ENCODE measurements at places on chromosomes 5 and 9.

DNA sequence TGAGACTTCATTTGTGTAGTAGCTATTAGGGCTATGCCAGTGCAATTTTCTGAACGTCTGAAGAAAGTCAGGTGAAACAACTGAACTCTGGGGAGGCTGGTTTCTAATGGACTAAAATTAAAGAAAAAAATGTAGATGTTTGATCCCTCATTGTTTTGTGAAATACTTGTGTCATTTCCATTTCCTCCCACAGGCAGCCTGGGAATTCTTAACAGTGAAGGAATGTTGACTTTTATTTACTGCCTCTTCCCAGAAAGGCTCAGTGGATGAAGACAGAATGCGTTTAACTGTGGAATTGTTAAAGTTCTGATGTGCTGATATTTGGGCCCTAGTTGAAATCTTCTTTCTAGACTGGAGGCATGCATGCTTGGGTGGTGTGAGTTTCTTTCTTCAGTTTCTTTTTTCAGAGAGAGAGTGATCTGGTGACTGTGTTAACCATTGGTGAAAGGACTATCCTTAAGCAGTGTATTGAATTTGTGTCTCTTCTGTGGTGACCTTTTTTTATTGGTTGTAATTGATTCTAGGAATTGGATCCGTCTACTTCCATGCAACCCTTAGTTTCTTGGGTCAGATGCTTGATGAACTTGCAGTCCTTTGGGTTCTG, 15.5 kb downstream of the ACER2 start:
- DNase-seq: no peak

DNA sequence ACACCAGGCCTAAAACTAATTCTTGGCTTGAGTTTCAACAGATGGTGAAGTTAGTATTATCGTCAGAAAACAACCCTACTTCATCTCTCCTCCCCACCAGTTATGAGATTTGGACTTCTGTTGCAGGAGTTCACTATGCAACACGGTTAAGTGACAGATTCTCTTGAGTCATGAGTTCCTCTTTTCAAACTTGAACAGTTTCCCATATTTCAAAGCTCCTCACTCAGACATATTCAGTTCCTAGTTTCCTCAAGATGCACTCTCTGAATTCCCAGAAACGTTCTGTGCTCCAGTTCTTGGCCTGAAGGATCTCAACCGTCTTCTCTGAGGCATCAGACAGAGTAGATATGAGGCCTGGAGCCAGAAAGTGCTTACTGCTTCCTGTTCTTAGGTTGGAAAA, 7.3 kb upstream of the PTGER4 start:
- no peak for DNase-seq

GRCh38 chr5:134171972-134172371, 4.8 kb downstream of the SKP1 start:
- no peak for DNase-seq

DNA sequence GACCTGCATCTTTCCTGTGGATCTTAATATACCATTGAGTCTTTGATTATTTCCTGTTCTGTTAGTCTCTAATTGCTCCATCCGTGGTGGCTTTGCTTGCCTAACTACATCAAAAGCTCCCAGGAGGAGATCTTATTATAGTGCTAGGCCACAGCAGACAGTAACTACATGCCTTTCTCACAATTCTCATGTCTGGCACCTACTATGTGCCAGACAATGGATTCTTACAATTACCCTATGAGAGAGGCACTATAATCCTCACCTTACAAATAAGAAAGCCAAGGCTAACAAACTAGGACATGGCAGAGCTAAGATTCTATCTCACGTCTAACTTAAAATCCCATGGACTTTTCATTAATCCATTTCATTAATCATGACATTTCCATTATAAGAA, 70.3 kb upstream of the TARS1 start:
- no peak for DNase-seq

GRCh38 chr5:62732677-62733121, 154.1 kb downstream of the LRRC70 start:
- no peak for DNase-seq

DNA sequence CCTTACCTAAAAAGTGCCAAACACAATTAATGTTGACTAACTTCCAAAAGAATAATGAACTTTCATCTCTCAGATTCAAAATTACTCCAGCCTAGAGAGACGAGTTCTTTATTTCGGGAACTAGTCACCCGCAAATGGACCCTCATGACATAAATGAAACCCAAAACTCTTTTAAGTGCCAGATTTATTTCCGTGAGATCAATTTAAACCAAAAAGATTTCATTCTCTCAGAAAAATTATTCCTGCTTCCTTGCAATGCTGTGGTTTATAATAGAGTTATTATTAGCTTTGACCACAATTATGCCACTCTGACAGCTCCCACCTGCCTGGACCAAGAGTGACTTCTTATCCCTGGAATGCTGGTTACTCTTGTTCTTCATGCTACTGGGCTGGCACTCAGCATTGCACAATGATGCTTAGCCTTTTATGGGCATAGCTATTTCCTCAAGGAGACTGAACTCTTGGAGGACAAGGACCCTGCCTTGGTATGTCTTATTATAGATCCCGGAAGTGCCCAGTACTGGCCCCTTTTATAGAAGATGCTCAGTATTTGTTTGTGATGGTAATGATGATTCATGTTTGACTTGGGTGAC, 183.5 kb downstream of the SNX18 start:
- DNase-seq: no peak

- no peak for DNase-seq
These were observed 131.7 kb downstream of the ADGRV1 start for GRCh38 chr5:90690307-90690706.

- no peak for DNase-seq
These were observed 212.4 kb downstream of the TMEM232 start for GRCh38 chr5:110514030-110514429.

GRCh38 chr5:26192486-26192885, 845.9 kb downstream of the CDH9 start:
- no peak for DNase-seq

- no peak for DNase-seq
These were observed 308.2 kb downstream of the ARL15 start for GRCh38 chr5:54001976-54002775.

DNA sequence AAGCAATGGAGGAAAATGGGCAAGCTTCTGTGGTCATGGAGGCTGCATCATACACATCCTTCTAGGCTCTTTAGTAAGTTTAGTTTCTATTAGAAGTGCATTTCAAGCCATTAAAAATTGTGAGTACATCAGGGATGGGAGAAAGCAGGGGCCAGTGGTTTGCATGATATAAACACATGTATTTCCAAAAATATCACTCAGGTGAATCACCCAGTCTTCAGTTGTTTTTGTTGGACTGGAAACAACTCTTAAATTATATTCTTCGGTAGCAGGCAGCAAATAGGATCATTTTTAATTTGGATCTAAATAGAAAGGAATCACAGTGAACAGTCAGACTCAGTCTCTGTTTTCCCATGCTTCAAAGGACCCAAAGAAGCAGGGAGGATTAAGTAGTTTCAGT, 657.9 kb downstream of the TLR4 start:
- no peak for DNase-seq

GRCh38 chr5:27308153-27308552, 269.8 kb upstream of the CDH9 start:
- DNase-seq: no peak

- no peak for DNase-seq
These were observed 111.6 kb downstream of the NREP start for GRCh38 chr5:111645303-111645838.

DNA sequence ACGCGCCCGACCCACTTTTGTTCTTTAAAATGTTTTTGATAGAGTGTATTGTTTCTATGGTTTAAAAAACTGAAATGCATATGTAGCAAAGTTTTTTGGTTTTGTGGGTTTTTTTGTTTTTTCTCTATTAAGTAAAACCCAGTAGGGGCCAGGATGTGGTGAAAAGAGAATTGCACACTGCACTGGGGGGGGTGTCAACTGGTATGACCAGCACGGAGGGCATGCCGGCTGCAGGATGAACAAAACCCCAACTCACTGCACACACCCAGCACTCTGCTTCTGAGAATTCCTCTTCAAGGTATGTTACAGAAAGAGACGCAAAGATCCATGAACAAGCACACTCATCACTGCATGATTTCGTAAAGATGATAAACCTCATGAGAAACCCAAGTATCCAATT, 75.0 kb downstream of the STK10 start:
- DNase-seq: no peak

DNA sequence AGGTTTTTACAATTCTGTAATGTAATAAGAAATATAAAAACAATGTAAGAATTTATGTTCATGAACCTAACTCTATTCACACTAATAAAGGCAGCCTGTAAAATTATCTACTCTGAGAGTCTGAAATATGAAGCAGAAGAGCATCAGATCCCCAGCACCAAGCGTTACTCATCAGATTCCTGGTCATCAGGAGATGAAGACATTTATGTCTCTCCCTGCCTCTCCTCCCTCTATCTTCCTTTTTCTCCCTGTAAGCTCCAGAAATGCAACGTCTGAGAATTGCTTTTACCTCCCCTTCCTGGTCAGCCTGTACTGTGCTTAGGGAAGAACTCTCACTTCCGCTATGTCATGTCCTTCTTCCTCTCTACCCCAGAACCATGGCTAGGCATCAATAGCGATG, 114.4 kb upstream of the SLIT3 start:
- no peak for DNase-seq

DNA sequence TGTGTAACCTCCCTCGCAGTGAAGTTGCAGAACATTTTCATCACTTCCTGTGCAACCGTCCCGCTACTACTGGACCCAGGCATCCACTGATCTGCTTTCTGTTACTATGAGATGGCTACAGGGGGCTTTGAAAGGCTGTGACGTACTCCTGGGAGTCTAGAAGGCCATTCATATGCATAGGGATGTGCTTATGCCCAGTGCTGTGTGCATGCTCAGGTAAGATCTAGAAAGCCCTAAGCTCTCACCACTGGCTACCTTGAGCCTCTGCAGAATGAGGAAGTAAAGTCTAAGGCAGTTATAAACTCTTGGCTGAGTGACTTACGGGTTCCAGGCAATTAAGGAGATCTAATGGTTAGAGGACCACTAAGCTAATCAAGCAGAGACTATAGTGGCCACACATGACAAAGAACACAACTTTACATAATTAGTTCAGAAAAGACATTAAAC, 11.8 kb downstream of the HNRNPAB start:
- DNase-seq: no peak

DNA sequence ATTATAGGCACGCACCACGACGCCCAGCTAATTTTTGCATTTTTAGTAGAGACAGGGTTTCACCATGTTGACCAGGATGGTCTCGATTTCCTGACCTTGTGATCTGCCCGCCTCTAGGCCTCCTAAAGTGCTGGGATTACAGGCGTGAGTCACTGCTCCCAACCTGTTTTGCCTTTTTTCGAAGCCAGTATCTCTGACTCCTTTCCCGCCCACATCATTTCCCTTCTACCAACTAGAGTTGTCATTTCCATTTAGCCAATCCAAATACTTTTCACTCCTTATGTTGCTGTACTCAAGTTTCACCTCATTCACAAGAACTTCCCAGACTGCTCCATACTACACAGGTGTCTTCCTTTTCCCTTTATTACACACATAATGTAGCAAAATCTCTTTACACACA, 502.6 kb upstream of the CDH6 start:
- no peak for DNase-seq

GRCh38 chr5:45793638-45794532, 97.7 kb upstream of the HCN1 start:
- DNase-seq: no peak

- no peak for DNase-seq
These were observed 36.4 kb upstream of the CCDC152 start for GRCh38 chr5:42720251-42720650.

- no peak for DNase-seq
These were observed 86.1 kb upstream of the NFIB start for GRCh38 chr9:14399756-14400657.

DNA sequence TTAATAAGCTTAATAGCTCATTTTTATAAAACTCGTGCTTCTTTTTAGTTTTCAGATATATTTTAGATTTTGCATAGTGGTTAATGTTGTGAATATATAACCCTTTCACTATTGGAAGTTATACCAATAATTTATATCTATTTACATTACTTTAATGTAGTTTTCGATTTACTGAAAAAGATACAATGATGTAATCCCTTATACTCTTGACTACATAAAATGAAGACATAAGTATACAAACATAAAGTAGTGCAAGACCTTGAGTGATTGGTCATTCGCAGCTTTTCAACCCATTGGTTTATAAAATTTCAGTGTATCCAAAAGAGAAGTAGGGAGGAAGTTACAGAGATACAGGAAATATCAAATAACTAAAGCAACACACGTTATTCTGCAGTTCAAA, 84.3 kb upstream of the GRHPR start:
- DNase-seq: no peak

DNA sequence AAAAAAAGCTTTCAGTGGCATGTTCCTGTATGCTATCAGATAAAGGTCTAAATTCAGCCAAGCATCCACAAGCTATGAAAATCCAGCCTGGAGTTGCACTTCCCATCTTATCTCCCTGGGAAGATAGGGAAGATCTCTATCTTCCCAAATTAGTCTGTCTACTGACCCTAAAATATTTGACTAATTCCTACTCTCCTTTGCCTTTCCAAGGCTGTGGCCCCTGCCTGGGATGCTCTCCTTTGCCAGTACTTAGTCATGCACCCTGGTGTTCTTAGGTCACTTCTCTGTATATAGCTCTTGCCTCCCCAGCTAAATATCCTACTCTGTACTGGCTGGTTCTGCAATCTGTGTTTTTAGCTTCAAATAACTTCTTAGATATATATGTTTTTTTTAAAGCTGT, 44.0 kb upstream of the PLPP1 start:
- DNase-seq: no peak

- no peak for DNase-seq
These were observed 129.7 kb downstream of the ADAMTS2 start for GRCh38 chr5:179215576-179215975.

DNA sequence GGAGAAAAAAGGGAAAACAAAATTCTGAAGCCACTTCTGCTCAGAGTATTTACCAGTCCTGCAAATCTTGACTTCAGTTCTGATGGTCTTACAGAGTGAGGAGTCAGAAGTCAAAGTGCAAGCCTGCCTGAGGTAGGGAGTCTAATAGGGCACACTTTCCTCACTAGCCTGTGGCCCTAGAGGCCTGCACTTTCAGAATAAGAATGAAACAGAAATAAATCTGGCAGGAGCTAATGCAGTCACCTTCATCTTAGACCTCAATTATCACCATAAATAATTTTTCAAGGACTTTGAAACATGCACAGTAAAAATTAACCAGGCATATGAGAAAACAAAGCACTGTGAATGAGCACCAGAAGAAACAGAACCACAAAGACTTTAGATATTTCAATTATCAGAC, 20.7 kb upstream of the ACSL6 start:
- no peak for DNase-seq

Measured in GM12891 (cell line).